ENCODE measurements at places on chromosomes 4 and X.
A peak's percentile ranks its signal among the peaks of the same experiment; 100 is the strongest.

- DNase-seq, result peak; percentile 56
These were observed 99.0 kb upstream of the MAML3 start for GRCh38 chr4:140252742-140253555.

DNA sequence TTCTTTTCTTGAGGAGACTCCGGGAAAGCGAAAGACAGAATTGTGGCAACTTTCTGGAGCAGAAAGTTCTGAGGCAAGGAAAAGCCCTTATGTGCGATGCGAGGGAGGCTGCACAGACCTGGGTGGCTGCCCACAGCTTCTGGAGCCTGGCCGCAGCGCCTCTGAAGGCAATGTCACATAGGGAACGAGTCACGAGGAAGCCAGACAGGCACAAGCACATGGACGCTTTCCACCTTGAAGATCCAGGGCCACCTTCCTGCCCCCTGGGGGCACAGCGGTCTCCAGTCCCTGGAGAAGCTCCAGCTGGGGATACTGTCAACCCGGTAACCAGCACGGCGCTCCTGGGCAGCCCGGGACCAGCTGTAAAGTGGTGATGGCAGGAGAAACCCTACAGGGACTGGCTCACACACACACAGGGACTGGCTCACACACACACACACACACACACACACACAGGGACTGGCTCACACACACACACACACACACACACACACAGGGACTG is 69.8 kb downstream of the MTNR1A start:
- peak; percentile 19 for DNase-seq

GRCh38 chrX:630612-631496 is at the start of gene SHOX:
TSS of gene SHOX (plus strand) at chrX:630791. CDS start at chrX:630898, 107 bp downstream.
- no peak for DNase-seq

DNA sequence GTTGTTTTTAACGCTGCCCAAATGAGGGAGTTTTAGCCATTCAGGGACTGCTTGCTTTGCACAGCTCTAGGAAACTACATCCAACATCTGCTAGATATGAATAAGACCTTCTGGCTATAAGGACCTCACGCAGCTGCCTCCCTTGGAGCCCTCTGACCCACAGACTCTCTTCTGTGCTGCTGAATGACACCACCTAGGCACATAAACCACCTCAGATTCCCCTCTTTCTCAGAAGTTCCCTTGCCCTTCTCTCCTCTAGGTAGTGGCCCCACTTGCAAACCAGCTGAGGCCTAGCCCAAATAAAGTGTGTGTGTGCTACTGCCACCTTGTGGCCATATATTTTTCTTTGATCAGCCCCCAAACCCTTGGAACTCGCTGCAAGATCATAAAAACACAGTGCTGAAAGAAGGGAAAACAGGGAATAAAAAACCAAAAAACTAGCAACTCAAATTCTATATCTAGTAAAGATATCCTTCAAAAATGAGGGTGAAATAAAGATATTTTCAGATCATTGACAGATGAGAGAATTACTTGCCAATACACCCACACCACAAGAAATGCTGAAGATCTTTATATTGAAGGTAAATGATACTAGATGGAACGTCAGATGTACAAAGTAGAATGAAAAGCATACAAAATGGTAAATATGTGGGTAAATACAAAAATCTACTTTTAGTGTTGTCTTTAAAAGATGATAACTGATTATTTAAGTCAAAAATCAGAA is 265.9 kb downstream of the ADAMTS3 start:
- DNase-seq, result peak; percentile 35

GRCh38 chr4:6192245-6192644 is 8.1 kb downstream of the JAKMIP1 start:
- no peak for DNase-seq

- no peak for DNase-seq
These were observed 72.7 kb downstream of the AFF2 start for GRCh38 chrX:148573119-148573518.

DNA sequence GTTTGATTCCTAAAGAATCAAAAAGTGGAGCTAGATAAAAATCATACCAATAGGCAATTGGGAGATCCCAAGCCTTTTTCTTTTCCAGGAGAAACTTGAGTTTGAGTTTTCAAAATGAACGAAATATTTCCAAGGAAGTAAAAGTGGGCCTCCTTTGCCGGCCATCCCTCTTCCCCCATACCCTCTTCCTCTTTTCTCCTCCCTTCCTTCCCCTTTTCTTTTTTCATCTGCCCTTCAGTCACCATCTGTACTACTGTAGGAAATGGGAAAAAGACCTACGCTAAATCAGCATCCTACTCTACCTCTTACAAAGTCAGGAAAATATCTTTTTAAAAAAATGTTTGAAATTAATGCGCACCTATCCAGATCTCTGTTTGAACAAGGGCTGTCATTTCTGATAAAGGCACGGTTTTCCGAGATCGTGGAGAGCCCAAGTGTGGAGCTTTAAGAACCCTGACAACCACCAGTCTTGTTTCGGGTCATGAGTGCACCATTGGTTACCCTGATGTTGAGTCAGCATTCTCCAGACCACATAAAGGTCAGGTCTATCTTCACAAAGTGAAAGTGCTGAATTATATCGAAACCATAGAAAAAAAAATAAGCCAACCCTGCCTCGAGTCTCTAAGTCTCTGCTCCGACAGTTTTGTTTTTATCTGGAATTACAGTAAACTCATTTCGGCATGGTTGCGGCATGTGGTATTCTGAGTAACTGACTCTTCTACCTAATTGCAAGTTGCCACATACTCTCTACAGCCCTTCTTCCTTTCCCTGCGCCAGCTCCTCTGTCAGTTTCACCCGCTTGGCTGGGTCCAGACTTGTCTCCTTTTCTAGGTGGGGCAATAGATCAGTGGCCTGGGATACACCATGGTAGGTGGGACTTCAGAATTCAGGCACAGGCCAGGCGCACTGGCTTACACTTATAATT is 140.2 kb upstream of the KLF3 start:
- no peak for DNase-seq

DNA sequence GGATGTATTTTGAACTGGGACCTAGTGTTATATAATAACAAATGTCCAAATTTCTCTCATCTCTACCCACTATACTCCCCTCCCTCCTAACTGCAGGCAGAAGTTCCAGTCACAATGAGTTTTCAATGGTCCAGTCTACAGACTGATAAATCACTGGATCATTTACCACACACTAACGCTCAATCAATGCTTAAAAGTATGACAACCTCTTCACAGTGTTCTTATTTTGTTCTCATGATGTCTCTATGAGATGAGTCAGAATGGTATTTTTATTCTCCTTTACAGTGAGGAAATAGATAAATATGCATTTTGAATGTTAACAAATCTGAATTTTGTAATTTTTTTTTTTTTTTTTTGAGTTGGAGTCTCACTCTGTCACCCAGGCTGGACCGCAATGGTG is 83.7 kb upstream of the ETNPPL start:
- peak; percentile 19 for DNase-seq

- DNase-seq, result no peak
These were observed 16.7 kb downstream of the GPRIN3 start for GRCh38 chr4:89290727-89291516.

GRCh38 chrX:13938051-13938828 is 91.5 kb downstream of the GEMIN8 start:
- DNase-seq, result peak; percentile 2

- DNase-seq, result no peak
These were observed 1.3 kb upstream of the RGS12 start for GRCh38 chr4:3291411-3291968.

- no peak for DNase-seq
These were observed 134.1 kb upstream of the NALF2 start for GRCh38 chrX:69369999-69370398.

DNA sequence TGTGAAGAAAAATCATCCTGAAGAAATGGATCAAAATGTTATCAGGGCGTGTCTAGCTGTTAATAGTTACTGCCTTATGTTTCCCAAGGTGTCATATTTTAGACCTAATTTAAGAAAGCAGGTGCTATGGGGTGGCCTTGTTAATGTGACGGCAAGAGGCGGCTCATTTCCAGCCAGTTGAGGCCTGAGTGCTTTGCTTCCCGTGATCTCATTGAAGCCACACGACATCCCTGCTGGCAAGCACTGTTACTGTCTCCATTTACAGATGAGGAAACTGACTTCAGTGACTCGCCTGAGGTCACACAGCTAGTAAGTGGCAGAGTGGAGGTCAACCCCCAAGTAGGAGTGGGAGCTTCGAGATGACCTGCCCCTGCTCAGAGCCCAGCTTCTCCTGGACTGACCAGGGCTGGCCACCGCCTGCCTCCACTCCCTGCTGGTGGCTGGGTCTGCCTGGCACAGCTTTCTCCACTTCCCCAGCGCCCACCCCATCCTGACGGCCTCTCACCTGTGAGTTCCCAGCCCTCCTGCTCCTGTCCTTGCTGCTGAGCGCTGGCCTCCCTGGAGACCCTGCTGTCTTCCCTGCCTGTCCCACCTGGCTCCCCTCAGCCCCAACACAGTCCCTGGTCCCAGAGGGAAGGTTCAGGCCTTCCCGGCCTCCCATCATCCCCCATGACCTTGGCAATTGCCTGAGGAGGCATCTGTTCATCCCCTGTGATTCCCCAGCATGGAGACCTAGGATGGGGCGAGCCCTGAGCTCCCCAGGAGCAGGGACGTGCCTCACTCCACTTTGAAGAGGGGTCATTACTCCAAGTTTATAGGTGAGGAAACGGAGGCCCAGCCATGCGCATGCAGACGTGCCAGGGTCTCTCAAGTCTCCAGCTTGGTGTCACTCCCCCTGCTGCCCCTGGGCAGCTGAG is 47.7 kb upstream of the SORCS2 start:
- peak; percentile 13 for DNase-seq

DNA sequence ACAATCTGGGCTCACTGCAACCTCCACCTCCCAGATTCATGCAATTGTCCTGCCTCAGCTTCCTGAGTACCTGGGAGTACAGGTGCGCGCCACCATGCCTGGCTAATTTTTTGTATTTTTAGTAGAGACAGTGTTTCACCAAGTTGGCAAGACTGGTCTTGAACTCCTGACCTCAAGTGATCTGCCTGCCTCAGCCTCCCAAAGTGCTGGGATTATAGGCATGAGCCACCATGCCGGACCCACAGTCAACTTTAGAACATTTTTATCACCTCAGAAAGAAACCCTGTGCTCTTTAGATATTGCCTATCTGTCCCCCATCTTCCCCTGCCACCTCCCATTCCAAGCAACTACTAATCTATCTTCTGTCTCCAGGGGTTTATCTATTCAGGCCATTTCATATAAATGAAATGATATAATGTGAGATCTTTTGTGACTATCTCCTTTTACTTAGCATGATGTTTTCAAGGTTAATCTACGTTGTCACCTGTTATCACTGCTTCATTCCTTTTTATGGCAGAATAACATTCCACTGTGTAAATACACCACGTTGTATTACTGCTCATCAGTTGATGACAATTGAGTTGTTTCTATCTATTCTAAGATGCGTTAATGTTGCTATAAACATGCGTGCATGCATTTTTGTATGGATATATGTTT is 44.3 kb upstream of the GALNT7 start:
- no peak for DNase-seq

DNA sequence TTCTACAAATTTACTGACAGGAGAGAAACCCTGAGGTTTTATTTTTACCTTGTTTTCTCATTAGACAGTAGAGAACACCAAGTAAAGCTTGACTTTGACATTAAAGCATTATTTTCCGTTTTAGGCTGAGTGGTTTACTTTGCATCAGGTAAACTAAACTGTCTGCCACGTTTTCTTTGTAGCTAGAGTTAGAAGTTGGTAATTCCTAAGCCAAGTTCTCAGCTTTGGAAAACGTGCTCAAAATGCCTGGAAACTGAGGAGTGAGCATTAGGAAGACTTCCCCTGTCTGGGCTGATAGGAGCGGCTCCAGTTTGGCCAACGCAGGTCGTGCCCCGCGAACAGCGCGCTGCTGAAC is 819 bp downstream of the PDLIM3 start:
- no peak for DNase-seq

DNA sequence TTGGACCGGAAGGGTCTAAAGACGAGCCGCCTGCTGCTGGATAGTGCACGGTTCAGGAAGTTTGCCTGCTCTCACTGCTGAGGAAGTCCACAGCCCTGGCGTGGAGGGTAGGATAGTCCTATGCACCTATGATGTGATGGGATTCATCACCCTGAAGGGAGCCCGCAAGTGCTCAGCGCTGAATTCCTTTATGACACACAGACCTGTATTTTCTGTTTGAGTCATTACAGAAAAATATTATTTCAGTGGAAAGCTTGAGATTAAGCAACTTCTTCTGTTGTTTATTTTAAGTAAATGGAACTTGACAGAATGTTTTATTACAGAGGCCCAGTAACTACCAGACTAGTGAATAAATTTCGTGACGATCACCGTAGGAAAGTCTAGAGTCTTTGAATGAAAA is 123.2 kb downstream of the TRIML1 start:
- peak; percentile 86 for DNase-seq

- DNase-seq, result no peak
These were observed 1347.3 kb downstream of the RPA4 start for GRCh38 chrX:98231003-98231402.

DNA sequence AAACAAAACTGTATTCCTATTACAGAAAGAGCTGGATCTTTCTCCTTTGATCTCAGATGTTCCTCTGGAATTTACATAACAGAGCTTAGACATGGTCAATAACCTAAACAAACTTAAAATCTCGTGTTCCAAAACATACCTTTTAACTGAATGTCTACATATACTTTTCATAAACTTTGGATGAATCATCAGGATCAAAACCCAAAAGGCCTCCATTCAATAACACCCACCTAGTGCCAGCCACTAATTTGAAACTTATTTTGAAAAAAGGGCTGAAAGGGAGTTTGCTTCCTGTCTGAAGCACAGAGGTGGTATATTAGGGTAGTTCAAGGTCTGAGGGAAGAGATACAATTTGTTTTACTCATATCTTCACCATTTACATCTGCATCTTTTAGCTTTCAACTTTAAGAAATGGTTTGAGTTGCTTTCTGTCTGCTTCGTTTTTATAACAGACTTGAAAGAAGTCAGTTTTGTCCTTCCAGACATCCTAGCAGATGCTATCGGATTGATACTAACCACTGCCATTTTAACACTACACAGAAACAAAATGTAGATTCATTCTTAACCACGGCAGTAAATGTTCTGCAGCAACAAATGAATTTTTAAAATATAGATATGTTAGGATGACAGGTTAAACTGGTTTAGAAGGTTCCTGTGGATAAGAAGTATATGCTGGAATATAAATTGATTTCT is 242.8 kb upstream of the DKK2 start:
- peak; percentile 58 for DNase-seq

DNA sequence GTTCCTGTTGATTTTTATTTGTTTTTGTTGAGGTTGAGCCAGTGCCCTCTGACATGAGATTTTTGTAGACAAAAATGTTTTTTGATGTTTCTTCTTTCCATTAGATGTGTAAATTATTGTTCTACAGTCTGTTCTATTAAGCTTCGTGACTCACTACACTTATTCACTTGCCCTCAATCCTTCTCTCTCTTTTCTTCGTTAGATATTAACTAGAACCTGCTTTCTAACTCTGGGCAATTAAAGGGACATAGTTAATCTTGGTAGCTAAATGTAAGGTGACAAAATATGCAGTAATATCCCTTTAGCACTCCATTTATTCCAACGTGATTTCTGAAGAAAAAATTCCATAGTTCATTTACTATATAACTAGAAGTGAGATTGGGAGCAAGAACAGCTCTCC is 333.9 kb downstream of the PDHA2 start:
- no peak for DNase-seq

- no peak for DNase-seq
These were observed 626.2 kb downstream of the MID1IP1 start for GRCh38 chrX:39427492-39427891.
